Caco-2 (cell line): ENCODE measurements at places on chromosomes 6 and 20. TPM values are rescaled to one million over a fixed set of nuclear protein-coding genes. Genes with fewer than 3 reads are reported as not detected.

DNA sequence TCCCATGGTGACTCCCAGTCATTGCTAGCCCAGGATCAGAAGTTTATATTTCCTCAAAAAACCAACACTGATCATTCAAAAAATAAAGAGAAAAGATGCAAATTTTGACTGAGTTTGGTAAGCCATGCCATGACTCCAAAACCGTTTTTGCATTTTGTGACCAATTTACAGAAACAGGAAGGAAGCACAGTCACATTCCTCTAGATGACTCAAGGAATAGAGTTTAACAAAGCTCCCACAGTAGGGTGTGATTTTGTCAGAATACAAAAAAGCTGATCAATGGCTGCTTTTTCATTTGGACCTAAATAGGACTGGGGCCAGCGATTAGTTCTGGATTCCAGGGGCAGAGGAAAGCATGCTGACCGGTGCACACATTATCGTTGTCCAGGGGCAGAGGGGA lies 179.4 kb upstream of the AFDN start:
- no peak overlapping the region for H3K4me3 ChIP-seq
- no peaks in the 10 kb centered on the region for H3K27me3 ChIP-seq
- DNase-seq = no peak
- no peaks in the 10 kb centered on the region for H3K36me3 ChIP-seq

DNA sequence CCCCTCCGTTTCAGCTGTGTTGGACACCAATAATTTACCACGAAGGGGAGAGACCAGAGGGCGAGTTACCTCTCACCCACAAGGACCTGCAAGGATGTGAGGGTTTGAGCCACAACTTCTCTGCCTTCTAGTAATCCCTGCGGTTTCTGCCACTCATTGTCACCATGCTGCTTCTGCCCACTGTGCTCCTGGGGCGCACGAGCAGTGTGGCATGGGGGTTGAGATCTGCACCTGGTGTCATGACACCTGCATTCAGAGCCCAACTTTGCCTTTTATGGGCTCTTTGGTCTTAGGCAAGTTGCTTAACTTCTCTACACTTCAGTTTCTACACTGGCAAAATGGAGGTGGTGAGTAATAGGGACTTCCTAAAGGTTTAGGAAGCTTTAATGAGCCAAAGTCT lies 84.9 kb downstream of the SOBP start:
- no peak overlapping the region for H3K4me3 ChIP-seq
- no peak for DNase-seq
- H3K36me3 ChIP-seq = no peaks in the 10 kb centered on the region
- H3K4me1 ChIP-seq = no peaks in the 10 kb centered on the region

DNA sequence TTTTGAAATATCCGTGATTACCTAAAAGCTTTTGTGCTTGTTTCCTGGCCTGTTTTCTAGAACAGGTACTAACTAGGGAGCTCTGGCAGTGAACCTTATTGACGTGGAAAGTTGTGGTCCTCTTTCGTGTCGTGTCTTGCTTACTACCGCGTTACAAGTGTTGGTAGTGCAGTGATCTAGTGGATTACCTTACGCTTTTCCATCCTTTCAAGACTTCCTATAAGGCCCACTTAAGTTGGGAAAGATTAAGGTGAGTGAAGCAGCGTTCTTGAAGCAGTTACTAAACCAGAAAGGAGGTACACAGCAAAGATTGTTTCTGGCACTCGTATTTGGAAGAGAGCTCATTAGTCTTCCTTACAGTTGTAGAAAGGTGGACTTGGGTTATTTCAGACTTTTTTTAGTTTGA lies 1.9 kb downstream of the PNRC1 start:
- peaks cover 2% of the 10 kb centered on the region; the same call in 1 of the 2 replicates for H3K36me3 ChIP-seq
- peak overlapping the region; percentile 100 for H3K4me3 ChIP-seq
- no peak for DNase-seq
- 0 out of 2 replicates have a peak, but pooled peaks cover 4% of the 10 kb centered on the region for H3K4me1 ChIP-seq
- H3K27ac ChIP-seq = peak overlapping the region; percentile 91

DNA sequence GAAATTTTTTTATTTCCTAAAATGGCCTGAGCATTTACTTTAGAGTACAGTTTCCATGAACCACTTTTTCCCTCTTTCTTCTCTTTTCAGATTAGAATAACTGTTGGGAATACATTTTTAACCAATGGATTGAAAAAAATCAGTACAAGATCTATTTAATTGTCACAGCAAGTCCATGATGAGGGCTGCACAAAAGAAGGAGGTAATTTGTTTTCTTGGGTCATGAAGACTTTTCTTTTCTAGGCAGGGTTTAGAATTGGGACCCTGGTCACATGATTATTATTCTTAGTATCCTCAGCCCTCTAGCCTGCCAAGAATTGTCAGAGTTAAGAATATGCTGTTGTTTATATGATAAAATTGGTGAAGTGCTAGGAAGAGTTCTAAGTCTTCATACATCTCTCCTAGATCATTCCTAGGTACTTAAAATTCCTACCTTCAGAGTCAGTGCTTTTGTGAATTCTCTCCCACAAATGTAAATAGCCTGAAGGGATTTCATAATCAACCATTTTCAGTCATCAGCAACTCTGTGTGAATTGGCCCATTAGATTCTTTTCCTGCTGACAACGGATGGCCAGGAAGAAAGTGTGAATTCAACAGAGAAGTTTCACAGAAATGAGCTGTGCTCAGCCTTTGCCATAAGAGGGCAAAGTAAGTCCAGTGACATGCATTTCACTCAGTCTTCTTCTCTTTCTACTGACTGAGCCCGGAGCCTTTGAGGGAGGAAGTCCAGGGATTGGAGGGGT lies 32.4 kb upstream of the TPBG start:
- H3K36me3 ChIP-seq = no peaks in the 10 kb centered on the region; the same call in 1 of the 2 replicates
- H3K4me3 ChIP-seq = no peak overlapping the region
- H3K4me1 ChIP-seq = 0 out of 2 replicates have a peak, but pooled peaks cover 7% of the 10 kb centered on the region
- H3K27me3 ChIP-seq = no peaks in the 10 kb centered on the region

DNA sequence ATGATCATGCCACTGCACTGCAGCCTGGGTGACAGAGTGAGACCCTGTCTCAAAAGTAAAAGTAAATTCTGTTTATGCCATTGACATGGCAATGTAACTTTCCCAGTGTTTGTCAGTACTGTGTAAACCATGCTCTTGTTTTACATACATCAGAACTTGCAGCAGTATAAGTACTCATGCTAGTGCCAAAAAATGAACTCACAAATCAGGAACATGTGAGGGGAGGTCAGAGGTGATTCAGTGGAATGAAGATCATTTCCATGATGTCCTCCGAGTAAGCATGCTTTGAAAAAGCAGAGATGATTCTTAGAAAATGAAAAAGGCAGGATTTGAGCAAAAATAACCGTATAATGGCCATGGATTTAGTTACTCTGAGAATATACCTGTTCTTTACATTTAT lies 81.9 kb downstream of the ANKS1A start:
- DNase-seq = no peak
- no peaks in the 10 kb centered on the region for H3K27me3 ChIP-seq
- no peak overlapping the region for H3K27ac ChIP-seq
- no peak overlapping the region for H3K4me3 ChIP-seq
- no peaks in the 10 kb centered on the region for H3K4me1 ChIP-seq

GRCh38 chr20:40251284-40251932 lies 437.6 kb downstream of the MAFB start:
- no peaks in the 10 kb centered on the region for H3K27me3 ChIP-seq
- H3K27ac ChIP-seq = no peak overlapping the region
- H3K4me1 ChIP-seq = no peaks in the 10 kb centered on the region
- DNase-seq = peak; percentile 72
- H3K36me3 ChIP-seq = no peaks in the 10 kb centered on the region

- H3K4me3 ChIP-seq = no peak overlapping the region
- DNase-seq = no peak
- H3K27me3 ChIP-seq = peaks cover 5% of the 10 kb centered on the region
- no peak overlapping the region for H3K27ac ChIP-seq
- H3K36me3 ChIP-seq = no peaks in the 10 kb centered on the region
Measured at GRCh38 chr20:62737271-62737811, 28.7 kb downstream of the NTSR1 start.

DNA sequence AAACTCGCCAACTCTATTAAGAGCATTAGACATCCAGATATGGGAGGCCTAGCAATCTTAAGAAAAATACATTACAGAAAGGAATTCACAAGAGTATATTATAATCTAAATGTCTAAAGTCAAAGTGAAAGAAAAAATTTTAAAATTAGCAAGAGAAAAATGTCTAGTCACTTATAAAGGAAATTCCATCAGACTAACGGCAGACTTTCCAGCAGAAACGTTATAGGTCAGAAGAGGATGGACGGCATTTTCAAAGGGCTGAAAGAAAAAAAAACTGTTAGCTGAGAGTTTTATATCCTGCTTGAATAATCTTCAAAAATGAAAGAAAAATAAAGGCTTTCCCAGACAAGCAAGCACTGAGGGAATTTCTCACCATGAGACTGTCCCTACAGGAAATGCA lies 269.0 kb downstream of the HDGFL1 start:
- H3K36me3 ChIP-seq = no peaks in the 10 kb centered on the region
- no peak overlapping the region for H3K4me3 ChIP-seq
- H3K27ac ChIP-seq = no peak overlapping the region

- H3K27me3 ChIP-seq = no peaks in the 10 kb centered on the region
- no peaks in the 10 kb centered on the region; the same call in 1 of the 2 replicates for H3K36me3 ChIP-seq
- H3K4me3 ChIP-seq = no peak overlapping the region
- no peak overlapping the region for H3K27ac ChIP-seq
- H3K4me1 ChIP-seq = peaks cover 26% of the 10 kb centered on the region
Measured at GRCh38 chr6:34243901-34244884, 4.6 kb downstream of the SMIM29 start.

DNA sequence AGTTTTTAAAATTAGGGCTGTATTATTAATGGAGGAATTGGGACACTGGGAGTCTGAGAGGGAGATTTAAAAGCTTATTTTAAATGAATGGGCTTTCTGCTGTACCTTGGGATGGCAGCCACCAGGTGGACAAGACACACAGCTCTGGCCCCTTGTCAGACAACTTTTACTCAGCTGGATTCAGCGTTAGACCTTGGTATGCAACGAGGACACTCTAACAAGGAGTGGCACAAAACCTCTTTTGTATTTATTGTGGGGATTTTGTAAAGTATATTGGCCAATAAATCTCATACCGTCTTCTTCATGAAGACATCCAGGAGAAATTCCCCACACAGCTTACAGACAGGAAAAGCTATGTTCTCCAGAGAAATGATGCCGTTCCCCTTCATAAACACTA lies 105.7 kb downstream of the LCA5 start:
- H3K4me3 ChIP-seq = no peak overlapping the region
- H3K27ac ChIP-seq = peak overlapping the region; percentile 41
- peak; percentile 69 for DNase-seq
- no peaks in the 10 kb centered on the region for H3K36me3 ChIP-seq

GRCh38 chr20:52867305-52867704 lies 104.9 kb upstream of the TSHZ2 start:
- H3K27ac ChIP-seq = no peak overlapping the region
- H3K27me3 ChIP-seq = no peaks in the 10 kb centered on the region; the same call in 1 of the 2 replicates
- H3K36me3 ChIP-seq = no peaks in the 10 kb centered on the region
- no peak for DNase-seq

GRCh38 chr20:7189231-7189630 lies 421.7 kb downstream of the BMP2 start:
- no peak overlapping the region for H3K4me3 ChIP-seq
- H3K27me3 ChIP-seq = no peaks in the 10 kb centered on the region
- no peak for DNase-seq
- H3K27ac ChIP-seq = no peak overlapping the region
- no peaks in the 10 kb centered on the region for H3K36me3 ChIP-seq
- H3K4me1 ChIP-seq = no peaks in the 10 kb centered on the region

- H3K36me3 ChIP-seq = no peaks in the 10 kb centered on the region
- H3K27me3 ChIP-seq = no peaks in the 10 kb centered on the region
- DNase-seq = peak; percentile 17
- H3K4me3 ChIP-seq = no peak overlapping the region
- H3K27ac ChIP-seq = no peak overlapping the region
Measured at GRCh38 chr6:170445487-170445886, 107.6 kb downstream of the PSMB1 start.

GRCh38 chr6:125764121-125764671 lies 14.8 kb downstream of the HEY2 start:
- H3K27ac ChIP-seq = no peak overlapping the region
- no peaks in the 10 kb centered on the region for H3K36me3 ChIP-seq
- DNase-seq = no peak
- no peak overlapping the region for H3K4me3 ChIP-seq

DNA sequence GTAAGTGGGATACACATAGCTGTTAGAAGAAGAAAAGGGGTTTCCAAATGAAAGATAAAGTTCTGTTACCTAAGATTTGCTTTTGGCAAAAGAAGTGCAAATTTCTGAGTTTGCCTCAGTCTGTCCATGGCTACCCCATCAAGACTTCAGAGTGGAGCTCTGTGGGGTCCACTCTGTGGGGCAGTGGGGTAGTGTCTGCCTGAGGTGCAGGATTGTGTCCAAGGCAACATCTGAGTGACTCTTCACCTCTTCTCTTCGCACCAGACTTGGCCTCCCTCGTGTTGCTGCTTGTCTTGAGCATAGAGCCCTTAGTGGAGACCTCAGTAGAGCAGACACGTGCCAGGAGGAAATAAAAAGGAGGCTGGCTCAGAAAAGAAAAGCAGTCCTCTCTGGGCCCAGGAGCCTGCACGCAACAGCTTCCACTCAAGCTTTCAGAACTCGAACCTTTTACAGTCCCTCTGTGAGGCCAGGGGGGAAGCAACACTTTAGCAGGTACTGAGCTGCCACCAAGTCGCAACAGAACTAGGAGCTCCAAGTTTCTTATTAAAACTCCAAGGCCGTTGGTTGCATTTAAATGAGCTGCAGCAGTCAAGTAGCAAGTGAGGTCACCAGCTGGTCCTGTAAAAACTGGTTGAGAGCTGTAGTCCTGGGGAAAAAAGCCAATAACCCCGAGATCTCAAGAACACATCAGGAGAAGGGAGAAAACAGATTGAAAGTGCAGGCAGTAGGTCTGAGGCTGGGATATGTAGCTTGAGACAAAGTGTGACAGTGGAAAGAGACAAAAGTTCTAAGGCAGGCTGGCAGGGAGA lies 413.5 kb downstream of the CDC5L start:
- H3K27me3 ChIP-seq = no peaks in the 10 kb centered on the region
- DNase-seq = no peak

- H3K4me3 ChIP-seq = no peak overlapping the region
- peaks cover 8% of the 10 kb centered on the region for H3K4me1 ChIP-seq
- H3K27ac ChIP-seq = no peak overlapping the region
- no peak for DNase-seq
- H3K36me3 ChIP-seq = no peaks in the 10 kb centered on the region
- no peaks in the 10 kb centered on the region for H3K27me3 ChIP-seq
Measured at GRCh38 chr6:75215291-75215690, 9.4 kb upstream of the COL12A1 start.

Gene CDSN
- total RNA-seq = not detected in 2 replicates

Gene ACTL10
- total RNA-seq = 3.4 and 4.5 TPM in 2 replicates

Gene GRM4
- 0.09 TPM in 1 of 2 replicates, not detected in the other for total RNA-seq

Gene STMND1
- not detected in 2 replicates for total RNA-seq

Gene VSX1
- not detected in 2 replicates for total RNA-seq

Gene RNF182
- total RNA-seq = 0.39 and 1.1 TPM in 2 replicates

Gene COL21A1
- total RNA-seq = 1.2 and 1.3 TPM in 2 replicates
